ENCODE measurements at places on chromosomes 16 and 17.

- no peak for DNase-seq
Measured at GRCh38 chr16:22030087-22030812, 22.3 kb downstream of the MOSMO start.

- peak; percentile 49 for DNase-seq
Measured at GRCh38 chr17:56173958-56174835, 20.9 kb downstream of the ANKFN1 start.

DNA sequence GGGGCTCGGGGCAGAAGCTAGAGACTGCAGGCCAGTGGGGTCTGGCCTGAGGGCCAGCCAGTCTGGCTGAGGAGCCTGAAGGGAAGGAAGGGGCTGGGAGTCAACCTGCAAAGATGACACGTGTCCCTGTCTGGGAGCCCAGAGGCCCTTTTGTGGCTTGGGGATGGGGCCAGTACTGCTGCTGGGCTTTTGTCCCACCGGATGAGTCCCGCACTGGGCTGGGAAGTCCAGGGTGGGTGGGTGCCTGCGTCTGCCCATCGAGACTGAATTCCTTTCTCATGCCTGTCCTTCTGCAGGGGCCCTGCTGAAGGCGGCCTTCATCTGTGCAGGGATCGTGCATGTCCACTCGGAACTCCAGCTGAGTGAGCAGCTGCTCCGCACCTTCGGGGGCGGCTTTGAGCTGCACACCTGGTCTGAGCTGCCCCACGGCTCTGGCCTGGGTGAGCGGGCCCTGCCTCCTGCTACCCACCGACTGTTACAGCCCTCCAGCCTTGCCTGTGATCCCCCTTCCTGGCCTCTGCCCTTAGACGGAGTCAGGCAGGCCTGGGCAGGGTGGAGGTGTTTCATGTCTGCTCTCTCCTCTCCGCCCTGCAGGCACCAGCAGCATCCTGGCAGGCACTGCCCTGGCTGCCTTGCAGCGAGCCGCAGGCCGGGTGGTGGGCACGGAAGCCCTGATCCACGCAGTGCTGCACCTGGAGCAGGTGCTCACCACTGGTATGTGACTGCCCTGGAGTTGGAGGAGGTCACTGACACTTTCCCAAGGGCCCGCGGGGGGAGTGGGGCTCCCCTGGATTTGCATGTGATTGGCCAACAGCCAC lies 20.9 kb downstream of the FCSK start:
- DNase-seq, result no peak

- DNase-seq, result no peak
Measured at GRCh38 chr16:20899071-20899470, 1.1 kb downstream of the DCUN1D3 start.

DNA sequence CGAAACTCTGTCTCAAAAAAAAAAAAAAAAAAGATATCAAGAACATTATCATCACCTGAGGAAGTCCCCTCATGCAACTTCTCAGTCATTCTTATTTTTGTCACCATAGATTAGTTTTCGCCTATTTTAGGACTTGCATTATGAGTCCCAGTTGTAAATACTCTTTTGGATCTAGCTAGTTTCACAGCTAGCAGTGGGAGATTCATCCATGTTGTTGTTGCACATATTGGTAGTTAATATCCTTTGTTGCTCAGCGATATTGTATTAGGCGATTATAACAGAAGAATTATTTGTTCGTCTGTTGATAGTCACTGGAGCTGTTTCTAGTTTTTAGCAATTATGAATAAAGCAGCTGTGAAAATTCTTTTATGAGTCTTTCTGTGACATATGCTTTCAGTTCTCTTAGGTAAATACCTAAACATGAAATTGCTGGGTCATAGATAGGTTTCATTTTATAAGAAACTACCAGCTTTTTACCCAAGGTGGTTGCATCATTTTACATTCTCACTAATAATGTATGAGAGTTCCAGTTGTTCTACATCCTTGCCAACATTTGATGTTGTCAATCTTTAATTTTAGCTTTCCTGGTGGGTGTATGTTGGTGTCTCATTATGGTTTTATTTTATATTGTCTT lies 40.7 kb upstream of the MAP3K14 start:
- DNase-seq, result no peak

- DNase-seq, result no peak
Measured at GRCh38 chr17:49404906-49405305, 9.8 kb downstream of the PHB1 start.

DNA sequence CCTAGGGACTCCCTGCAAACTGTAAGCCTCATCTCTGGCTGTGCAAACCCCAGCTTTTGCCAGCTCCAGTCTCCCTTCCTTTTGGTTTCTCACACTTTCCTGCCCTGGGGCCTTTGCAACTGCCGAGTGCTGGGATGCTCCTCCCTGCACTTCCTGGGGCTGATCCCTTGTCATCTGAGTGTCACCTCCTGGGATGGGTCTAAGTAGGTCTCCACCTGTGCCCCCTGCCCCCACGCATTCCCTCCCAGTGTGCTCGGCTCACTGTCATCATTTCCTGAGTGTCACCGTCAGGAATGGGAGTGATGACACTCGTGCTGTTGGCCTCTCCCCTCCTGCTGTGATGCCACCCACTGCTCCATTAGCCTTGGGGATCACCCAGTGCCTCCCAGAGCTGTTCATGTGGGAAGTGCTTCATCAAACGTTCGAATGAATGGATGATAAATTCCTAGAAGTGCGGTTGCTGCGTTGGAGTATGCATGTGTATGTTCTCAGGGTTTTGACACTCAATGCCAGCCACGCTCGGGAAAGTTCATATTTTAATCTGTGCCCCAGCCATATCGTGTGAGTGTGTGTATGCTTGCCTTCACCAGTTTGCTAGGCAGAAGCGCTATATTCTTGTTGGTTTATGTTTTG lies 189.9 kb downstream of the NTN1 start:
- DNase-seq, result no peak

DNA sequence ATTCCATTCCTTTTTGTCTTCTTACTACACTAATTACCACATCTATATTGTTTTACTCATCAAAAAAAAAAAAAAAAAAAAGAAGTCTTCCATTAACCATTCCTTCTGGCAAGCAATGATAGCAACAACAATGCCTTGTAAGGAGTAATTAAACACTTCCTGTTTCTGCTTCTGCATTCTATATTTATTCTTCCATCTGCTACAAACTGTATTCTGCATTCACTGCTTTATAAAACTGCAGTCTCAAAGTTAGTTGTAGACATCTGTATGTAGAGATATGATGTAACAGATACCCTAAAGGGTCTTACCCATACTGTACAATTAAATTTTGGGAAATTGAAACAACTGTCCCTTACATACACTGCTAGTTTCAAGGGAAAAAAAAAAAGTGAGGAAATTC lies 28.7 kb upstream of the ABCA6 start:
- no peak for DNase-seq

DNA sequence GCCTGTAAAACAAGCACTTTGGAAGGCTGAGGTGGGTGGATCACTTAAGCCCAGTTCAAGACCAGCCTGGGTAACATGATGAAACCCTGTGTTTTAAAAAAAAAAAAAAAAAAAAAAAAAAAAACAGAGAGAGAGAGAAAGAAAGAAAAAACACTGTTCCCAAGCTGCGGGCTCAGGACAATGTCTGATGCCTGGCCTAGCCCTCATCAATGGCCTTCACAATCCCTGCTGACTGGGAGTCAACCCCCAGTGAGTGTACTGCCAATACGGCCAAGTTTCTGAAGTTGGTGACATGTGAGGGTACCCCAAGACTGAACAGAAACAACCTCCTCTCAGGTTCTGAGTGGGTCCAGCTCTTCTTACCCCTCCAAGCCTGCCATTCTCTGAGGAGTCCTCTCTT lies 116.5 kb downstream of the ZNF778 start:
- no peak for DNase-seq

- DNase-seq, result no peak
Measured at GRCh38 chr17:57746221-57746620, 1.1 kb upstream of the CCDC182 start.

GRCh38 chr17:34650051-34650750 lies 70.8 kb downstream of the TMEM132E start:
- no peak for DNase-seq

DNA sequence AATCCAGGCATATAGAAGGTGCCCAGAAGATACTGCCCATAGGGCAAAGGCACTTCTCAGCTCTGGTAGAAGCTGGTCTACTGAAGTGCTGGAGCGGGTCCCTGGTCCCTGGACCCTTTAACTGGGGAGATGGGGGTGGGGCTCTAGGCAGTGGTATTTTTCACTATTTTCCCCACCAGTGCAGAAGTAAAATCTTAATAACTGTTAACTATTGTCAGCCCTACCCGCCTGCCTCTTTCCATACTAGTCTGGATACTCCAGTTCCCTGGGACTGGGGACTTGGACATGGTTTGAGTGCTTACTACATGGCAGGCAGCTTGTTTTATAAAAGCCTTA lies 24.6 kb downstream of the IGF2BP1 start:
- DNase-seq, result no peak

- no peak for DNase-seq
Measured at GRCh38 chr16:84842516-84843148, 22.8 kb downstream of the CRISPLD2 start.

GRCh38 chr16:8554881-8555280 lies 35.4 kb downstream of the TMEM114 start:
- no peak for DNase-seq

DNA sequence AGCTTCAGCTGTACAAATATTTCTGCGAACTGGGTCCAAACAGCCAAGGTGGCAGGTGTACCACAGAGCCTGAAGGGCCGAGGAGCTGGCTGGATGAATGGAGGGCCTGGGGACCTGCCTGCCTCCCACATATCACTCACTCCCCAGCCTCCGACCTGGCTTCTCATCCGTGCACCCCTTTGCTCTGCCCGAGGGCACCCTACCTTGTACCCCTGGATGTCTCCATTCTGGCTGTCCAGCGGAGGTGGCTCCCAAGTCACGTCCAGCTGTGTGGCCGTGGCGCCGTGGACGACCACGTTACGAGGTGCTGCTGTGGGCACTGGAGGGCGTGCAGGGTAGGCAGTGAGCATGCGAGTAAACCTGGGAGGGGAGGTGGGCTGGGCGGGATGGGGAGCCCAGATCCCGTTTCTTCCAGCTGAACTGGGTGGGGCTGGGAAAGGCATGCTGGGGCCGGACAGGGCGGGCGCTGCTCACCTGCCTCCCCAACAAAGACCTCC lies 67.2 kb upstream of the CDC42EP4 start:
- no peak for DNase-seq

DNA sequence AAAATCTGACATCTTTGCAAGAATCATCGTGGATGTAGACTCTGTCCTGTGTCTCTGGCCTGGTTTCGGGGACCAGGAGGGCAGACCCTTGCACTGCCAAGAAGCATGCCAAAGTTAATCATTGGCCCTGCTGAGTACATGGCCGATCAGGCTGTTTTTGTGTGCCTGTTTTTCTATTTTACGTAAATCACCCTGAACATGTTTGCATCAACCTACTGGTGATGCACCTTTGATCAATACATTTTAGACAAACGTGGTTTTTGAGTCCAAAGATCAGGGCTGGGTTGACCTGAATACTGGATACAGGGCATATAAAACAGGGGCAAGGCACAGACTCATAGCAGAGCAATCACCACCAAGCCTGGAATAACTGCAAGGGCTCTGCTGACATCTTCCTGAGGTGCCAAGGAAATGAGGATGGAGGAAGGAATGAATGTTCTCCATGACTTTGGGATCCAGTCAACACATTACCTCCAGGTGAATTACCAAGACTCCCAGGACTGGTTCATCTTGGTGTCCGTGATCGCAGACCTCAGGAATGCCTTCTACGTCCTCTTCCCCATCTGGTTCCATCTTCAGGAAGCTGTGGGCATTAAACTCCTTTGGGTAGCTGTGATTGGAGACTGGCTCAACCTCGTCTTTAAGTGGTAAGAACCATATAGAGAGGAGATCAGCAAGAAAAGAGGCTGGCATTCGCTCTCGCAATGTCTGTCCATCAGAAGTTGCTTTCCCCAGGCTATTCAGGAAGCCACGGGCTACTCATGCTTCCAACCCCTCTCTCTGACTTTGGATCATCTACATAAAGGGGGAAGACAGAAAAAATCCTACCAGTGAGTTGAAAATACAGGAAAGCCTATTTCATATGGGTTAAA lies at the start of gene G6PC1:
Gene G6PC1, plus strand, starts transcription at position 340 of the 872 bp plus-strand sequence. Its CDS starts 78 bp downstream, at position 418.
- DNase-seq, result no peak

GRCh38 chr16:70250748-70251628 lies 752 bp downstream of the EXOSC6 start:
- no peak for DNase-seq

- no peak for DNase-seq
Measured at GRCh38 chr17:4534928-4535666, 20.1 kb downstream of the MYBBP1A start.

GRCh38 chr16:27650073-27650701 lies 100.2 kb downstream of the KATNIP start:
- no peak for DNase-seq

- DNase-seq, result no peak
Measured at GRCh38 chr17:42667088-42667951, 8.2 kb downstream of the TUBG2 start.

DNA sequence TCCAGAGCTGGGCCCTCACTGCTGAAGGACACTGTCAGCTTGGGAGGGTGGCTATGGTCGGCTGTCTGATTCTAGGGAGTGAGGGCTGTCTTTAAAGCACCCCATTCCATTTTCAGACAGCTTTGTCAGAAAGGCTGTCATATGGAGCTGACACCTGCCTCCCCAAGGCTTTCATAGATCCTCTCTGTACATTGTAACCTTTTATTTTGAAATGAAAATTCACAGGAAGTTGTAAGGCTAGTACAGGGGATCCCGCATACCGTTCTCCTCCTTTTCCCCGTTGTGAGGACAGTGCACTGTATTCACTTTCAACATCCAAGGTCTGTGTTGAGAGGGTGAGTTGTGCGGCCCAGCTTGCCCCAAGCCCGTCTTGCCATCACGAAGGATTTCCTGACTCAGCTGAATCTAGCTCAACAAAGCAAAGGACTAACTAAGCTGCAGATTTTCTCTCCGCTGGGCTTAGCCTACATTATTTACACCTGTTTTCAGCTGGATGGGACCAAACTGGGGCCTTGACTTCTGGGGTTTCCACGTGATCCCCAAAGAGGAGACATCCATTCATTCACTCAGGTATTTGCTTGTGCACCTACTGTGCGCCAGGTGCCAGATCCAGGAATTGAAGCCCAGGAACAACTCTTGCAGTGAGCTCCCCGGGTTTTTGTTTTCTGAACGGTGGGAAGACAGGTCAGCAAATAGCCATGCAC lies 5.2 kb upstream of the TMEM235 start:
- no peak for DNase-seq

DNA sequence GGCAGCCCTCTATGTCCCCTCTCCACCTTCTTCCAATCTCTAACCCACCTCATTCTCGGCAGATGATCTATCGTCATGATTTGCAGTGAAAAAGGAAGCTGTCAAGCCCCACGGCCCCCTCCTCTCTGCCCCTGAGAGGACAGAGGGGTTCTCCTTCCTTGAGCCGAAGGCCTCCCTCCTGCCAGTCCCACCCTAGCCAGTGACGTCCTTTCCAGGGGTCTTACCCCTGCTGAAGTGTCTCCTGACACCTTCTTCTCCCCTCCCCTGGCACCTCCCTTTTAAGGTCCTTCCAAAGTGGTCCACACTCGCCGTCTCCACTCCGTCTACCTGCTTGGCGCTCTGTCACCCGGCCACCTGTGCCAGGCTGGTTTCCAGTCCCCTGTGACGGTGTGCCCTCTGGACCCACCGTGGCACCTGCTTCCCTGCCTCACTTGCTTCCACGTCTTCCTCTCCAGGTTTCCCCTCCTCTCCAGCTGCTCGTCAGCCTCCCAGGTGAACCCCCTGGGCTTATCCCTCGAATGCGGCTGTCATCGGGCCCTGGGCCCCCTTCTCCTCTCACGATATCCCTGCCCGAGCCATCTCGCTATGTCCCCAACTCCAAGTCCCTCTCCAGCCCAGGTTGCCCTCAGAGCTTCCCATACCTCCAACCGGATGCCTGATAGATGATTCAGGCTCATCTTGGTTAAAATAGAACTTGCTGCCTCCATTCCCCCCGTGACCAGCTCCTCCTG lies 5.7 kb downstream of the CCDC102A start:
- DNase-seq, result no peak

Measured in NCI-H524 treated with DMSO at 0.1 percent for 48 hours (cell line).